ENCODE measurements at places on chromosomes 6 and 20.

DNA sequence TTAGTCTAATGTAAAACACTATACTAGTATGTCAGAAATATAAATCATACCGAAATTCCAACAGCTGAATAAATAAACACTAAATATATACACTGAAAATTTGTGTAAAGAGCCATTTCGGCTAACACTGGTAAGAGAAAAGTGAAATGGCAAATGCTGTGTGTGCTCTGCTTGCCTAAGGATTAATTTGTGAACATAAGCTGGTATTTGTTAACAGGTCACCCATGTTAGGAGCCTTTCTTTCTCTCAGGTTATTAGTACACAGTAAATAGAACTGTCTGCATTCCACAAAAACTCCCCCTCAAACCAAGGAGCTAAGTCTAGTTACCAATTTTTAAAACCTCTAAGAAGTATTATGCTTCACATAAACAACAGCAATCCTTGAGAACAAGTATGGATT lies 27.0 kb downstream of the ELOVL5 start:
- no peak for DNase-seq

DNA sequence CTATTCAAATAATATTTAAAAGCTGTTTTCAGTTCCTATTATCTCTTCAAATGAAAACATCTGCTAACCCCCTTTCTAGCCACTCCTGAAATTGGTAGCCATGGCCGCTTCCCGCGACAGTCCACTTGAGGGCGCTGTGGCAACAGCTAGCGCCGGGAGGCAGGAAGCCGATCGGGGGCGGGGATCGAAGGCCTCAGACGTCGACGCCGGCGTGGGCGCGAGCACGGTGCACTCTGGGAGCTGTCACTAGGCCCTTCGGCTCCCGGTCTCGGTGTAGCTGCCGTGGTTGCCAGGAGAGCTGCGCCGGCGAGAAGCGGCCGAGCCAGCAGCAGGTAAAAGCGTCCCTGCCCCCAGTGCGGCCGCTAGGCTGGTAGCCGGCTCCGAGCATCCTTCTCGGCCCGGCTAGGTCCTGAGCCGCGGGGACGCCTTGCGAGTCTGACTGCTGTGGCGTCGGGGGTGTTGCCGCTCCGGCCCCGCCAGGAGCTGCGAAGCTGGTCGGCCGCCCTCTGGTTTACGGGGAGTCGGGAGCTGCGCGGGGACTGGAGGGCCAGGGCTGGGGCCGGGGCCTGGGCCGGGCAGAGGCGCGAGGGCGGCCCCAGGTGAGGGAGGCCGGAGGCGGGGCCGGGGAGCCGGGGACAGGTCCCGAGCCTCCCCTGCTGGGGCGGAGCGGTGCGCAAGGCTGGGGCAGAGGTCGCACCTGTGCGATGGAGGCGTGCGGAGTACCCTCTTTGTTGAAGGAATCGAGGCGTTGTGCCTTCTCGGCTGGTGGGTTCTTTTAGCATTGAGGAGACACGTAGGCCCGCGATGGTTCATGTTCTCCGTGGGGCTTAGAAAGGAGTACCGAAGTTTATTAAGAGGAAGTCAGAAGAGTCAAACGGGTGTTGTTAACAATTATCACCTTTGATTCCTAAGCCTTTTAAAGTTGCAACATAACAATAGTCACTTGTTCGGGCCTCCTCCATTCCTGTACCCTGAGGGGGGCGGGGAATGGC lies at the start of gene DOP1A:
Gene DOP1A (plus strand): TSS at position 224 of the 992 bp plus-strand sequence. CDS start 29,307 bp downstream, outside the sequence.
- DNase-seq = peak; percentile 94

DNA sequence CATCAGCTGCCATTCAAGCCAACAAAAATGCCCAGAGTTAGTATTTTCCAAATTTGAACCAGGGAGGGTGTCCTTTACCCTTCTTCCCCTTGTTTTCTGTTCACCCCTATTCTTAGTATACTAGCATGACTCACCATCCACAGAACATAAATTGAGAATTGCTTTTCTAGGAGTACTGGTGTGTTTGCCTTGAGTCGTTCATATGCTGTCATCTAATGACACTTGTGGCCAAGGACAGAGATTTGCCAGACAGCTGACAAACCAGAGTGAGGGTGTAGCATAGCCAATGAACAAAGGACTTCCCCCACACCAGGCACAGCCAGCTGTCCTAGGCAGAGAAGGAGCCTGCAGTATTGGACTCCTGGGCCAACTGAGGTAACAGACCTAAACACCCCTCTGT lies 62.2 kb downstream of the FILIP1 start:
- no peak for DNase-seq

DNA sequence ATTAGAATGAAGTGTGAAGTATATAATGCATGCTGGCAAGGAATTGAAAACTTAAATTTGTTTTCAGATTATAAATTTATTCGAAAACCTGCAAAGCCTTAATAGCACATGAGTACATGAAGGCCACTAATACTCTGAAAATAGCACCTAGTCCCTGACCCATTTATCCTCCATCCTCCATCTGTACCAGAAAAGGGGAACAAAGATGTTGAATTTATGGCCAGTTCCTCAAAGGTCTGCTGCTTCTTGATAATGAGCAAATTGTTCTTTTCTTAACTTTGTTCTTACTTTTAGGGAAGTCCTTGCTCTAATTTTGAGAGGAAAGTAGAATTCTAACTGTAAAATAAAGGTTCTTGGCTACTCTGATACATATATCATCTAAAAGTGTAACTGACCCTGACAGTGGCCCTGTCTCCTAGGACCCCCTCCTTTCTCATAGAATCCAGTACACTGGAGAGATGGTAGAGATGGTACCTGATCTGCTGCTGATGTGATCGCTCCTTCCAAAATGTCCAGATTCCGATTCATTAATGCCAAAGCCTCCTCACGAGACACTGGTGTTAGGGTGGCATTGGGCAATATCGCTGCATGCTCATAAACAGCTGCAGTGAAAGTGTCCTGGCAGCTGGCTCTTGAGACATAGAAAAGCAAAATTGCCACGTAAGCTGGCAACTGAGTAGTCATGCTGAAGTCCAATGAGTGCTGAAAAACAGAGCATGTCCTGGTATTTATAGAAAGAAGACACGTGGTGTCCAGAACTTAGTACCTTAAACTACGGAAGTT lies at the start of gene VNN1:
Gene VNN1 (minus strand): TSS at position 704 of the 783 bp plus-strand sequence. CDS start 20 bp downstream, at position 684.
- DNase-seq = no peak

DNA sequence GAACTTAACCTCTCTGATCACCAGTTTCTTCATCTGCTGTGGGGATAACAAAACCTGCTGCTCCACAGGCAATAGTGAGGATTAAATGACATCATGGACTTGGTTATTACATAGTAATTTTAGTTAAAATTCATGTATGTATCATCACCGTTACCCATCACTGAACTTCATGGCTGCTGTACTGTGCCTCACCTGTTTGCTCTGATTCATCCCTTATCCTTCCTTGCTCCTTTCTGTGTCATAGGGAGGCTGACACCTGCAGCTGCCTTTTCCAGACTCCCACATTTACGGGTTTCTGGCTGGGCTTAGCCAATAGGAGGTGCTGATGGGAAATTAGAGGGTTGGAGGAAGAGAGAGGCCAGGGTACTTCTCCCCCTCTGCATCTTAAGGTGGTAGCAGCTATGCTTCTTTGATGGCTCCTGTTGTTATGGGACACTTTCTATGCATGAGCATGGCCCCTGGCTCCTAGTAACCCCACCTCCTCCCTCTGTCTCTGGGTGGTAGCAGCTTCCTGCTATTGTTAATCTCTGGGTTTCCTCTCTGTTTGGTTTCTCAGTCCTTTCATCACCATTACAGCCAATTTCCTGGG lies 332.1 kb downstream of the DHX35 start:
- no peak for DNase-seq

DNA sequence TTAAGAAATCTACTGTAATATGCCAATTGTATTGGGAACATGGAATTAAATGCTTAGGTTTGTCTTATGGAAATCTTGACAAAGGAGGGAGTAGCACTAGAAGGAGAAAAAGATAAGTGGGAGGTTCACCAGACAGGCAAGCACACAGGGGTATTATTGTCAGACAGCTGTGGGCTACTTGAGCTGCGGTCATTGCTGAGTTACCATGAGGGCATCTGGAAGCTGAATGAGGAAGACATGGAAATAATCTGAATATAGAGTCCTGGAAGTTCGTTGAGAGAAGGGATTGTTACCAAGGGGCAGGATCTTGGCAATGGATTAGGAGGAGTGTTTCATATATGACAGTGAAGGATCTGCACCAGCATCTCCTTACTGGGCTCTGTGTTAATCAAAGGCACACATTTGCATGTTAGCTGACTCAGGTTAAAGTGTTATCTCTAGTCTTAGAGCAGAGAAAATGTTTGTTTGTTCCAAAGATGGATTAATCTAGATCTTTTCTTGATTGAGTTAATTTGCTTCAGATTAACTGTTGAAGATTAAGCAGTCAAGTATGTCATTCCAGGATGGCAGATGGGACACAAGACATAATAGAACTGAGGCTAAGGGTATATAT lies 53.0 kb upstream of the SUPT3H start:
- DNase-seq = no peak

DNA sequence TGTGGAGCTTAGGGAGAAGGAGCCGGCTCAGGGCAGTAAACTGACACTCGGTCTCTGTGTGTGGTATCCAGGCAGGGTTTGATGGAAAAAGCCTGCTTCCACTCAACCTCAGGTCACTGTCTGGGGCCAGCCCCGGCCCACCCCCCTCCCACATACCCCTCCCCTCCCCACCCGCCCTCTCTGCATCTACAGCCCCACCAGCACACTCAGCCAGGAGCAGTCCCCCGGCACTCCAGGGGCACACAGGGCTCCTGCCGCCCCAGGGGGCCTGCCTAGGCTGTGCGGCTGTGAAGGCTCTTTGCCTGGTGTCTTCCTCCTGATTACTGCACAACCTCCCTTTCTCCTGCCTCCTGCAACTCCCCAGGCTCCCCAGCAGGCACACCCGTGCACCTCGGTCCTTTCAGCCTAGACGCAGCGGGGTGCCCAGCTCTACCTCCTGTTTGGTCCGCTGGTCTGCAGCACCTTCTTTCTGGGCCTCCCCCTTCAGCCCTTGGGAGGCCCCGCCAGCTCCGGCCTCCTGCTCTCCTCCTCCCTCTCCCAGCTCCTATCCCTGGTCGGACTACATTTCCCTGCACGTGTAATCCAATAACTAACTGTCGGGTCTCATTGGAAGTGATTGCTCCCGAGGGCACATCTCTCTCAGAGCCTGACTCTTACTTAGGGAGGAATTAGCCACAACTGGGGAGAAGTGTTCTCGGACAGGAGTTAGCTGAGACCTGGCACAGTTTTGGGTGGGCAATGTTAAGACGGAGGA lies 1.3 kb upstream of the FOXF2 start:
- peak; percentile 40 for DNase-seq

- DNase-seq = no peak
These were observed 8.7 kb upstream of the GTF3C6 start for GRCh38 chr6:110949679-110950285.

- DNase-seq = no peak
These were observed at the start of gene FRK for GRCh38 chr6:116060572-116061283. Gene FRK (minus strand): TSS chr6:116060891. CDS start chr6:116060311, 580 bp downstream.

DNA sequence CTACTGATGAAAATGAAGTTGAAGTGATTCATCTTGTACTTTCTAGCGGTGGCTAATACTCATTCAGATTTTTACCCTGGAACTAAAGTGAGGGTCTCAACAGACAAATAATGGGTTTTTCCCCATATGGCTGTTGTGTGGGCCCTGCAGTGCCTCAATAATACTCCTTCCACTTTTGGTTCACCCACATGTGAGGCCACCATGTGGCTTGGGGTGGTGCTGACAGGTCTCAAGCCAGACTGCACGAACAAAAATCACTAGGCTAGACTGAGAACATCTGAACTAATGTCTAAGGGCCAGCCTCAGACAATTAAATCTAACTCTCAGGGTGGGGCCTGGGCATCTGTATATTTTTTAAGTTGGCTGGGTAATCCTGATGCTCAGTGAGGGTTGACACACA lies 7.9 kb upstream of the COL12A1 start:
- peak; percentile 12 for DNase-seq

DNA sequence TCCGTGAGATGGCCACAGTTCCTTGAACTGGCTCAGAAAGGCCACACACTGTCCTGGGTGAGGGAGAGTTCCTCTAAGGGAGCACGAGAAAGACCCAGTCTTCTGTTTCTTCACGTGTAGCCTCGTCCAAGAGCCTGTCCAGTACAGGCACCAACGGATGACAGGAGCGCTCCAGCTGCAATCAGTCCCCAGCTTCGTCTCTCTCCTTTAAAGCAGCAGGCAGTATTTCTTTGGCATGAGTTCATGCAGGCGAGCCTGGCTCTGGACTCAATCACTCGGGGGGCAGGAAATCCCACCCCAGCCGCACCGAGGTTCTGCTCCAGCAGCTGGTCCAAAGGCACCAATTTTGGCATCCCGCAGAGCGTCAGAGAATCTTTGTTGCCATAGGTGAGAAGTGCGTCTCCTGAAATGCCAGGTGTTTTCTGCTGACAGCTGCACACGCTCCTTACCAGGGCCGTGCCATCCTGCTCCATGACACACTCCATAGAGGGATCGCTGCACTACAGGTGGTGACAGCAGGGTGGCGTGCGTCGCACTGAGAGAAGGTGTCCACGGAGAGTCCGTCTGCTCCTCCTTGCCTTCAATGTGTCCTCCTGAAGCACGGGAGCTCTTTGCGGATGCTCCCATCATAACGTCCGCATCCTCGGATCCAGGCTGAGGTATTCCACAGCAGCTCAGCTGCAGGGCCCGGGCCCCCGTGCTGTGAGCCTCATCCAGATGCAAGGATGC lies 59.6 kb upstream of the AFDN start:
- DNase-seq = no peak

- DNase-seq = no peak
These were observed 38.0 kb downstream of the EZR start for GRCh38 chr6:158780988-158781691.

GRCh38 chr6:46380152-46380807 lies 111.0 kb downstream of the RCAN2 start:
- no peak for DNase-seq

DNA sequence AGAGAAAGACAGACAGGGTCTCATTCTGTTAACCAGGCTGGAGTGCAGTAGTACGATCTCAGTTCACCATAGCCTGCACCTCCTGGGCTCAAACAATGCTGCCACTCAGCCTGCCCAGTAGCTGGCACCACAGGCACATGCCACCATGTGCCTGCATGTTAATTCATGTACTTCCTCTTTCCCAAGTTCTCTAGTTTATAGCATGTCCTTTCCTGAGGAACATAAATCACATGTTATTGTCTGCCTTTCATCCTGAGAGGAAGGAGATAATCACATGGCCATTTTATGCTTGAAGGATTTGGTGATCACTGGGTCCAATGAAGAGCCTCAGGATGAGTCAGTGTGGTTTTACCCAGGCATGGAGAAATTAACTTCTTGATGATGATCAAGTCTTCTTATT lies 47.9 kb downstream of the COL11A2 start:
- no peak for DNase-seq

DNA sequence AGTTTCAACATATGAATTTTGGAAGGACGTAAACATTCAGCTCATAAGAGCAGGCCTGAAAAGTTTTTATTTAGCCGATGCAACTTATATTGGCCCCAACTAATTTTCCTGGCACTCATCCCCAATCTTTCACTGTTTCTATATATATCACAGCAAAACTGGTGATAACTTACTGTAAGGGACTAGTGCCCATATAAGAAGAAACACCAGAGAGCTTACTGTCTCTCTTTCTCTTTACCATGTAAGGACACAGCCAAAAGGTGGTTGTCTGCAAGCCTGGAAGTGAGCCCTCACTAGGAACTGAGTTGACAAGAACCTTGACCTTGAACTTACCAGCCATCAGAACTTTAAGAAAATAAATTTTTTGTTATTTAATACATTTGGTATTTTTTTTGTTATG lies 807.4 kb upstream of the CITED2 start:
- DNase-seq = no peak

- DNase-seq = peak; percentile 29
These were observed 5.4 kb upstream of the FOXF2 start for GRCh38 chr6:1383729-1384548.
